ENCODE measurements at places on chromosomes 7 and 10.

GRCh38 chr10:133278577-133279265 is 2.1 kb upstream of the ADAM8 start:
- peak; percentile 62 for DNase-seq

GRCh38 chr10:49783645-49784044 is 21.5 kb upstream of the OGDHL start:
- DNase-seq, result no peak

GRCh38 chr7:154096-154799 is 38.1 kb upstream of the FAM20C start:
- DNase-seq, result no peak

GRCh38 chr7:43535810-43536585 is 46.9 kb upstream of the STK17A start:
- no peak for DNase-seq

GRCh38 chr10:61903221-61903927 is 1.9 kb downstream of the ARID5B start:
- DNase-seq, result peak; percentile 63

DNA sequence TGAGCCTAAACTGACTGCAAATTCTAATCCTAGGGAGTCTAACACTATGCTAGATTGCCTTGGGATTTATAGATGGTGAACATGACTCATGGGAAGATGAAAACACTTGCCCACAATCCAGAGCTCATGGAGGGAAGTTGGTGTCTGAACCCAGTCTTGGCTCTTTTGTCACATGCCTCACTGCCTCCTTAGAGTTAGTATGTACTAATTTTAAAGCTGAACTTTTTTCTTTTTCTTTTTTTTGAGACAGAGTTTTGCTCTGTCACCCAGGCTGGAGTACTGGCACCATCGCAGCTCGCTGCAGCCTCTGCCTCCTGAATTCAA is 14.4 kb downstream of the MRPL32 start:
- DNase-seq, result no peak

- no peak for DNase-seq
These were observed 292.9 kb downstream of the PAXIP1 start for GRCh38 chr7:154709840-154710520.

Data from activated CD4-positive, alpha-beta T cell treated with anti-CD3 and anti-CD28 coated beads, Interleukin-2, amount 50 U/mL, for 1 hour (primary cell).